ENCODE measurements at places on chromosomes 16 and 17.
A peak's percentile ranks its signal among the peaks of the same experiment; 100 is the strongest.

DNA sequence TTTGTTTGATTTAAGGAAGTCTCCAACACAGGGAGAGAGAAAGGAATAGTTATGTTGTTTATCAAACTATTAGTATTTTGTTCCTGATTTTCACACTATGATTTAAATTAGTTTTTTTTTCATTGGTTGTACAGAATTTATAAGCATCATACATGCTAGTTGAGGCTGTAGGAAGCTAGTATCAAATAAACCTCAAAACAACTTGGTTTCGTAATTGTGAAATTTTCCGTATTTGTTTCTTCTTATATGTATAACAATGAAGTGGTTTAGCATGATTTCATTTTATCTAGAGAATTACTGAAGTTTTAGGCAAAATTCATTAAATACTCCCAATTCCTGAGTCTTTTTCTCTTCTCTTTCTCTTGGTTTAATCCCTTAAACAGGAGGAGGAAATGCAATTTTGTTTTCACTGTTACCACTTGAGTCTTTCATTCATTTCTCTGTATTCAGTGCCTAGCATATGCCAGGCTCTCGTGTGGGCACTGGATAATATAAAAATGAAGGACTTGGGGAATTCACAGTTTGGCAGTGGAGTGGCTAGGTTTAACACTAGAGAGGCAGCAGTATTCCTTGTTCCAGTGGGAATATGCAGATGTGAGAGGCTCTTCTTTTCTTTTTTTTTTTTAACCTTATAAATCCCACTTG lies 1.8 kb downstream of the CYLD start:
- no peak for DNase-seq

- DNase-seq: no peak
These were observed 5.8 kb upstream of the TNRC6A start for GRCh38 chr16:24723663-24724062.

DNA sequence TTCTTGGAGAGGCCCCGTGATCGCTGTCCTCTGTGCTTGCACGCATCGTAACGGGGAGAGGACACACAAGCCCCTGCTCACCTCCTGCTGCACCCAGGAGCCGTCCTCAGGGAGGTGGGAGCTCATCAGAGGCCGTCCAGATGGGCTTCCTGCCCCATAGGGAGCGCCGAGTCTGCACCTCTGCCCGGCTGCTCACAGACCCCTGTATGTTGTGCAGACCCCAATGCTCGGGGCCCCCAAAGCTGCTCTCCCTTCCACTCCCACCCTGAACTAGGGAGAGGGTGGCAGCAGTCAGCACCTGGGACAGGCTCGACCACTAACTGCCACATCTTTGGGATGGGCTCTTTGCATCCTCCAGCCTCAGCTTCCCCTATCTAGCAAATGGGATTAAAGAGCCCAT lies 4.4 kb upstream of the ZNF469 start:
- DNase-seq: no peak

GRCh38 chr17:79991924-79992648 lies 43.6 kb downstream of the TBC1D16 start:
- DNase-seq: peak; percentile 25

GRCh38 chr16:20611350-20611902 lies 35.3 kb upstream of the ACSM2B start:
- DNase-seq: no peak

DNA sequence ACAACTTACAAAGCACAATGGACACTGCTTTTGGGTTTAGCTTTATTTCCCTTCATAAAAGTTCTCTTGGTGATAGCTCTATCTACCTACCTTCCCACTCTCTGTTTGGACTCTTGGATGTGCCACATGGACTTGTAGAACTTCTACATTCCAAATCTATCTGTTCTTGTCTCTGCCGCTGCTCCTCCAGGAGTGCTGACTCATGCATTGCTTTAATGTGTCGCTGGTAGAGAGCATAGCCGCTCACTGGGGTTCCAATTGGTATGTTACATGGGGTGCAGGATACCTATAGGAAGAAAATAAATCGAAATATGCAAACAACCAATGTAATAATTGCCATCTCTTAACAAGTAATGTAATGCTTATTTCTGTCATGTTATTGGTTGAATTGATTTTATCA lies 92.1 kb downstream of the TTC19 start:
- no peak for DNase-seq

DNA sequence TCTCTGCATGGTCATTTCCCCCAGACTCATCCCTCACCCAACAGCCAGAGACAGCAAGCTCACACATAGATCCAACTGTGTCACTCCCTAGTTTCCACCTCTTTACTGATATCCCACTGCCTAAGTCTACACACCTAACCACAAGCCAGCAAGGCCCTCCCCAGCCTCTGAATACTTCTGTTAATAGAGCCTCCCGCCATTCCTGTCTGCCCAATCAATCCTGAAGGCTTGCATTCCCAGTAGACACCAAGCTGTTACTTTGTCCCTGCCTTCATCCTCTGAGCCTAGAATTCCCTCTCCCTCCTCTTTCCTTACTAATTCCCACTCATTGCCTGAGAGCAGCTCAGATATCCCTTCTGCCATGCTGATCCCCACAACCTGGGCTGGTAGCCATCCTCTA lies 4.7 kb downstream of the C17orf113 start:
- no peak for DNase-seq

DNA sequence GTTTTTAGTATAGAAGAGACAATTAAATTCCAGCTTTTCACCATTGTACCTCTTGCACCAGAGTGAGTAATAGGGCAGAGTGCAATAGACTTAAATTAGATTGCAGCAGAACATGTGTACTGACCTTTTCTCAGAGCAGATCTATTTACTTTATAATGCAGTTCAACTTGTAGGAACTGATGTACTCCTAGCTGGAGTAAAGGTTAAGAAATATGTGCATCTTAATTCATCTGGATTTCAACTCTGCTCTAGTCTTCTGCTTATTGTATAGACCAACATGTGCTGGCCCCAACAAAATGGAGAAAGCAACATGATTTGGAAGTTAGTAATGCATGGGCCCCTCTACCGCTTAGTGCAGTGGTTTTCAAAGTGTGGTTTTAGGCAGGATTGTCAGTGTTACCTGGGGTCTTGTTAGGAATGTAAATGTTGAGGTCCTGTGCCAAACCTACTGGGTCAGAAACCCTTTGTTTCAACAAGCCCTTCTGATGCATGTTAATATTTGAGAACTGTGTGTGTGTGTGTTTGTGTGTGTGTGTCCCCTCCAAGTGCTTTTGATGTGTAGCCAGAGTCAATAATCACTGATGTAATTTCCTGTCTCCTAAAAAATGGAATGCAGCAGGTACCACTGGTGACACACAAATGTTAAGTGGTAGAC lies 138.6 kb downstream of the TOX3 start:
- DNase-seq: no peak

GRCh38 chr17:72334205-72334604 lies 213.4 kb downstream of the SOX9 start:
- no peak for DNase-seq
